ENCODE measurements at places on chromosomes 12 and 14. TPM values are rescaled to one million over a fixed set of nuclear protein-coding genes. Genes with fewer than 3 reads are reported as not detected.

Gene KRT71
- total RNA-seq, result not detected

Gene SIX6
- not detected for total RNA-seq

Gene SLC35F4
- not detected for total RNA-seq

Gene ZBTB42
- total RNA-seq, result 2.8 TPM

Gene VASH1
- 4.3 TPM for total RNA-seq

Gene RFLNA
- total RNA-seq, result not detected

Gene OTOGL
- total RNA-seq, result not detected

Gene MYO1H
- total RNA-seq, result not detected

Gene RIN3
- 21.1 TPM for total RNA-seq

Gene APOF
- total RNA-seq, result not detected

Gene HCAR3
- total RNA-seq, result not detected

Gene KRT4
- 3.6 TPM for total RNA-seq

Gene RERG
- 0.25 TPM for total RNA-seq

Gene TMPRSS12
- total RNA-seq, result not detected

Gene TAS2R42
- not detected for total RNA-seq

Gene HNF1A
- 4.0 TPM for total RNA-seq

Gene INHBC
- total RNA-seq, result not detected

Gene PIWIL1
- not detected for total RNA-seq

Gene RTN1
- total RNA-seq, result not detected

Gene ANO4
- 0.07 TPM for total RNA-seq

Gene CCND2
- not detected for total RNA-seq

Gene DNAH10
- 0.31 TPM for total RNA-seq

Gene OXA1L
- total RNA-seq, result 146 TPM

Gene B3GNT4
- 0.86 TPM for total RNA-seq

Gene NEDD8
- total RNA-seq, result 472 TPM

Gene IFT43
- 40.2 TPM for total RNA-seq

Gene STK38L
- 13.6 TPM for total RNA-seq

Gene LRFN5
- total RNA-seq, result not detected

Gene KCNC2
- not detected for total RNA-seq

Gene BLOC1S1
- total RNA-seq, result 160 TPM

Gene MYF5
- not detected for total RNA-seq

Gene AKAP5
- 0.35 TPM for total RNA-seq

Gene SETD1B
- total RNA-seq, result 11.8 TPM

Gene DTX1
- 0.50 TPM for total RNA-seq

Gene RD3L
- not detected for total RNA-seq

Gene NEMP1
- 14.0 TPM for total RNA-seq

Gene FAIM2
- not detected for total RNA-seq
